Lung (tissue), 17 donors: ENCODE measurements at places on chromosomes 6 and 20. TPM values are rescaled to one million over a fixed set of nuclear protein-coding genes. Genes with fewer than 3 reads are reported as not detected.

The LZTS3 gene
- total RNA-seq: 18.6 TPM

- DNase-seq: peak; percentile 61
Measured at GRCh38 chr6:128914051-128914450, 31.1 kb downstream of the LAMA2 start.

- DNase-seq: peak; percentile 82
Measured at GRCh38 chr6:107330168-107330567, 129.2 kb downstream of the PDSS2 start.

GRCh38 chr6:78713564-78713963 lies 153.8 kb upstream of the IRAK1BP1 start:
- DNase-seq: no peak

DNA sequence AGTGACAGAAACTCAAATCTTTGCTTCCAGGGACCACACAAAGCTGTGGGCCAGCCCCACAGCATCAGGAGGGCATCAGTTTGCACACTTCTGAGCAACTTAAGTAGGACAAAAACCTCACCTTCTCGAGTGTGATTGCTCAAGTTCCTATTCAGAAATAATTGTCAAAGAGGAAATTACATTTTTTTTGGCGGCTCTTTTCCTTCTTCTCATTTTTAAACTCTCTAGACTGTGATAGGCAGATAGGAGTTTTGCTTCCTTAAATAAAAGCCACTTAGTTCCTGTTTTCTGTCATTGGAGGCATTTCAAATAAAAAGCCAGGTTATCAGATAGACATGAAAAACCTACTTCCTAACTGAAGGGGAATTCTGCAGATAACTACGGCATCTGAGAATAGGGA lies 11.2 kb upstream of the TAGAP start:
- DNase-seq: no peak

The ZNF341 gene
- 2.1 TPM for total RNA-seq

GRCh38 chr6:137013738-137014602 lies 30.8 kb downstream of the IL20RA start:
- peak; percentile 75 for DNase-seq

The TMEM200A gene
- total RNA-seq: 6.5 TPM

- DNase-seq: no peak
Measured at GRCh38 chr6:7086488-7086887, 21.3 kb upstream of the RREB1 start.

DNA sequence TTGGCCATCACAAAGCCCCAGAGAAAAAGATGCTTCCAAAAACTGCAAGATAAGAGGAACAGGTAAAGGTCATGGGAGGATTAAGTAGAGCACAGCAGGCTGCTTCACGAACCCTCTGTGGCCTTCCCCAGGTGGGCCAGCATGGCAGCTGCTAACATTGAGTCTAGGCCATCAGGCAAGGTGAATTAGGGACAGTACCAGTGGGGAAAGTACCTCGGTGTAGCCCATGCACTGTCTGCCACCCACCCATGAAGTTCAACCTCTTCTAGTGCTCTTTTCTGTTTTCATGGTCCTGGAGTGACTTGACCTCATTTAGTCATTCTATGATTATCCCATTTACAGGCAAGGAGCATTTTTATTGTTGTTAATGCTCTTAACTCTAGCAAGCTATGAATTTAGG lies 108.6 kb upstream of the DUSP22 start:
- DNase-seq: no peak

DNA sequence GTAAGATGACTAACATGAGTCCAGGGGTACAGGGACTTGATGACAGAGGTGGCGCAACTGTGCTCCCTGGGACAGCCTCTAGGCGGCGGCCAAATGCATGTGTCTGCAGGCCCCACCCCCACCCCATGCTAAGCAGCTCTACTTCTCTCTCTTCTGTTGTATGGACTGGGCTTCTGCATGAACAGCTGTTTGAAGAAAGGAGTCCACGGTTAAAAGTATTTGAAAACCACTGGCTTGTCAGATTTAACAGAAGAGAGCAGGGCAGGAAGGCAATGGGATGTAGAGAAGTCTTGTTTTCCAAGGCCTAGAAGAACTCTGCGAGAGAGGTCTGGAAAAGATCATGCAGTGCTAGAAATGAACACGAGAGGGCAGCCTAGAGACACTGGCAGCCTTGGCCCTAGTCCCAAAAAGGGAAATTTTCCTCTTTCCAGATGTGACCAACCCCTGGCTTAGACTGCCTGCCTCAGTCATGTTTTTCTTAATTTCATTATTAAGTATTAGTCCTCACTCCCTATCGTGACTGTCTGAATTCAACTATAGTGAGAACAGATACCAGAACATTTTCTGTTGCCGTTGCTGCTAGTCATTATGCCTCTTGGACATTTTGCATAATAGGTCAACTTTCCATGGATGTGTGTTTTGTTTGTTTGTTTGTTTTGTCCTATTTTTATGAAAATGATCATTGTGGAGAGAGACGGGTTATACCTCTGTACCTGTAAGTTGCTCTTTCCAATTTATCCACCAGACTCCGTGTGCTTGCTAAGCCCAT lies 265.0 kb downstream of the ADGRG6 start:
- peak; percentile 85 for DNase-seq

- no peak for DNase-seq
Measured at GRCh38 chr6:41111017-41111416, 38.2 kb downstream of the NFYA start.

DNA sequence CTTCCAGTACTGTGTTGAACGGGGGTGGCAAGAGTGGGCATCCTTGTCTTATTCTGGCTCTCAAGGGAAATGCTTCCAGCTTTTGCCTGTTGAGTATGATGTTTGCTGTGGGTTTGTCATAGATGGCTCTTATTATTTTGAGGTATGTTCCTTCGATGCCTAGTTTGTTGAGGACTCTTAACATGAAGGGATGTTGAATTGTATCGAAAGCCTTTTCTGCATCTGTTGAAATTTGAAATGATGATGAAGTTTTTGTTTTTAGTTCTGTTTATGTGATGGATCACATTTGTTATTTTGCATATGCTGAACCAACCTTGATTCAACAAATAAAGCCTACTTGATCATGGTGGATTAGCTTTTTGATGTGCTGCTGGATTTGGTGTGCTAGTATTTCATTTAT lies 48.0 kb downstream of the RPRD1B start:
- DNase-seq: no peak

DNA sequence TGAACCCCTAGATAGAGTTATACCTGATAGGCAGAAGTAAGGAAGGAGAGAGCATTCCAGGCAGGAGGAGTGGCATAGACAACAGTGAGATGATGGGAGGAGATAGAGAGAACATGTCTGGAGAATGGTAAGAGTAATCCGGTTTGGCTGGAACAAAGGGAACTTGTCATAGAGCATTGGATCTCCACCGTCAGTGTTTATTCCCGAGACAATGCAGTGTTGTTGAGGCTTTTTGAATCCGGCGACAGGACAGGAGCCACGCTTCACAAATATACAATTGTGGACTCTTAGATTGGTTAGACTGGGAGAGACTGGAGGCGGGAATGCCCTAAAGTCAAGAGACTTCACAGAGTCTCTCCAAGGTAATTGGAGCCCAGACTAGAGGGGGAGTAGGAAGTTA lies 119.8 kb downstream of the ANKS1A start:
- DNase-seq: no peak

DNA sequence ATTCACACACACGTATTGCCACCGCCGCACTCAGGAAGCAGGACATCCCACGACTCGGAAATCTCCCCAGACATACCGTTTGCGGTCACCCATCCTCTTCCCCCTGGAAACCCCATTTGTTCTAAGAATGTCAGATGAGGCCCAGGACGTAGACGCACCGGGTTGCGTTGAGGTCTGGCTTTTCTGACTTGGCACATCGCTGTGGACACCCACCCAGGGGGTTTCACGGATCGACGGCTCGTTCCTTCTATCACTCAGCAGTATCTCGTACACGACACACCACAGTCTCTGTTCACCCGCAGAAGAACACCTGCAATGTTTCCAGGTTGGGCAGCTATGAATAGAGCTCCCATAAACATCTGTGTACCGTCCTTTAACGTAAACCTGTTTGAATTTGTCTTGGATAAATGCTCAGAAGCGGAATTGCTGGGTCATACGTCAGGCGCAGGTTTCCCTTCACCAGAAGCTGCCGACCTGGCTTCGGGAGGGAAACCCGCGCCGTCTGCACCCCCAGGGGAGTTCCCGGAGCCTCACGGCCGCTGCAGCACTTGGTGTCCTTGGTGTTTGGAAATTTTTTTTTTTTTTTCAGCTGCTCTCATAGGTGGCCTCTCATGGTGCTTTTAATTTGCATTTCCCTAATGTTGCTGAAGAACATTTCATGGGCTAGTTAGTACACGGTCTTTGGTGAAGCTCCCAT lies 9.3 kb upstream of the EEF1A2 start:
- DNase-seq: no peak

The PSORS1C1 gene
- total RNA-seq: 1.1 TPM

- no peak for DNase-seq
Measured at GRCh38 chr6:81194374-81194773, 558.1 kb downstream of the TENT5A start.
